ENCODE measurements at places on chromosomes 6 and 20.

DNA sequence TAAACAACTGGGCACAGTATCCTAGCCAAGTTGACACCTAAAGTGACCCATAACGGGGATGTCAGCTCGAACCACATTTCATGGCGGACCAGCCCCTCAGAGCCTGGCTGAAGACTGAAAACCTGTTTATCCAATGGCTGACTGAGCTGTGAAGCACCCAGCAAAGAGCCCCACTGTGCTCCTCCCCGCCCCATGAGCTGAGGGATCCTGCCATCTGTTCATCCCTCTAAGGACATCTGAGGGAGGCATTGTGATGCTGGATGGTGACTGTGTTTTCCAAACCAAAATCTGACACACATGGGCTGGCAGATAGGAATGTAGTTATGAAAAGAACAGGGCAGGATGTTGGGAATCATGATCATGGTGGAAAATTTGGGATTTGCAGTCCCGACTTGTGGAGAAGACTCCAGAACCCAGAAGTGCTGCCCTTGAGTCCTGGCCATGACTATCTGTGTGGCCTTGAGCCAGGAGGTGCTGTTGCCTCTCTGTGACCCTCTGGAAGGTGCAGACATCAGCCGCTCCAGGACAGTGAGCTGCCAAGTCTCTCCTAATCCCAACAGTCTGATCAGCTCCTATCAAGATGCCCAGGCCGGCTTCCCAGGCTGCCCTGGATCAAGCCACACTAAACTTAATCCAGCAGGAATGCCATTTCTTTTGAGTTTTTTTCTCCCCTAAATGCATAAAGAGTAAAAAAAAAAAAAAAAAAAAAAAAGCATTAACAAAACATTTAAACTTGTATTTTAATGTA is 5.7 kb downstream of the EDN3 start:
- DNase-seq: no peak

DNA sequence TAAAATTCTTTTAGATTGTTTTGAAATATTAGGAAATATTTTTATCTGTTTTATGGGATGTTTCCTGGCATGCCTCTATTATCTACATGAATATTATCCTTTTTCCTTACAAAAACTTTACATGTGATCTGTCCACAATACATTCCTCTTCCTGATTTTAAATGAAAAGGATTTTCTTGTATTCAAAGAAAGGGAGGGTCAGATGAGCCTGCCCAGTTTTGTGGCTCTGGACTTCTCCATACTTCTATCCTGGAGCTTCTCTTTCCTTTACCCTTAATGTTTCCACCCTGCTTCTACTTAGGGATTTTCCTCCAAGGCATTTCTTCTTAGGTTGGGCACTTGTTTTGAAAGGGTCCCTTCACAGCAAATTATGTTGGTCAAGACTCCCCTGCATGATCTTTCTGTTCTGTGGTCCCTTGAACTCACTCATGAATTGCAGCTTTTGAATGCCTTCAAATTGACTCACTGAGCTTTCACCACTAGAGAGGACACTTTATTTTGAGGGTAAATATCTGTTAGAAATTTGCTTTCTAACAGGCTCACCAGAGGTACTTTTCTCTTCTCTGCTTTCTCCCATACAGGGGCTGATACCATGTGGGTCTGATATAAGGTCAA is 104.9 kb downstream of the CENPW start:
- DNase-seq: no peak

DNA sequence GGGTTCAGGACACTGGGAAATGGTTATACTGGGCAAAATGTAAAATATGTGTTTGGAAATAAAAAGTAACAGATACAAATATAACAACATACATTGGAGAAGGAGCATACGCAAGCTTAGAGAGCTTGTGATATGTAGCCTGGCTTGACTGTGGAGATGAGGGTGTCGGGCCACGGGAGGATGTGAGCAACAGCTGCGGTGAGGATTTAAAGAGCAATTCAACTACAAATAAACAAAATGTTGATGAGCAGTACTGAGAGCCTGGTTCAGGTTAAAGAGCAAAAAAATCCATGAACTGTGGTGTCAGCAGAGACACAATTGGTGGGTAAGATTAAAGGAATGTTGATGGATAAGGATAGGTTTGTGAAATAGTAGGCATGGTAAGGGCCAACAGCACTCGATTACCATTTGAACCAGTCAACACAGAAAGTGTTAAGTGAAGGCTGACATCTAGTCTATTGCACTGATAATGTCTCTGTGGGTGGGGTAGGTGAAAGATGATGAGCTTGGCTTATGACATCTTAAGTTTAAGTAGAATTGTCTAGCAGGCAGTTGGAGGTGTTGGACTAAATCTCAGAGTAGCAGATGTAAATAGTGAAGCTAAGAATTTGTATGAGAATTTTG is 723.2 kb downstream of the EPM2A start:
- DNase-seq: no peak

DNA sequence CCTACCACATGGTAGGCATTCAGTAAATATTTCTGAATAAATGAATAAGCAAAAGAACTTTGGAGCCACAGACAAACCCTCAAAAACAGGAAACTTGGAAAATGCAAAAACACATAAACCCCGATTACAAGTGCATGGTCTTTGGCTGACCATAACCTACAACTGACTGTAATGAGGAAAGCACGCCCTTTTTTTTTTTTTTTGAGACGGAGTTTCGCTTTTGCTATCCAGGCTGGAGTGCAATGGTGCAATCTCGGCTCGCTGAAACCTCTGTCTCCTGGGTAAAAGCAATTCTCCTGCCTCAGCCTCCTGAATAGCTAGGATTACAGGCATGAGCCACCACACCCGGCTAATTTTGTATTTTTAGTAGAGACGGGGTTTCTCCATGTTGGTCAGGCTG is 11.9 kb upstream of the LATS1 start:
- DNase-seq: no peak

DNA sequence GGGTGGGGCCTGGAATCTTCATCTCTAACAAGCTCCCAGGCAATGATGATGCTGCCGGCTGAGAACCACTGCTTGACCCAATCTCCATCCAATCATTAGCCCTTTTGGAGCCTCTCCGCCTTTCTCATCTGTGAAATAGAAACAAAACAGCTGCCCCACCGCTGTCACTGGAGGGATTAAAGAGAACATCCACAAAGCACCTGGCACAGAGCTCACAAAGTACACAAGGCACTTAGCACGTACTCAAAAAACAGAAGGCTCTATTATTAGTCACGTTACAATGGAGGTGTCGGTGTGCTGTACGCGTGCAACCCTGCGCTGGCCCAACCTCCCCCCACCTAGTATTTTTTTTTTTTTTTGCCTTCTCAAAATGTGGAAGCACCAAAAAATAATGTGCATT is 213.5 kb upstream of the ARID1B start:
- no peak for DNase-seq
